ENCODE measurements at places on chromosomes 2 and 18.

DNA sequence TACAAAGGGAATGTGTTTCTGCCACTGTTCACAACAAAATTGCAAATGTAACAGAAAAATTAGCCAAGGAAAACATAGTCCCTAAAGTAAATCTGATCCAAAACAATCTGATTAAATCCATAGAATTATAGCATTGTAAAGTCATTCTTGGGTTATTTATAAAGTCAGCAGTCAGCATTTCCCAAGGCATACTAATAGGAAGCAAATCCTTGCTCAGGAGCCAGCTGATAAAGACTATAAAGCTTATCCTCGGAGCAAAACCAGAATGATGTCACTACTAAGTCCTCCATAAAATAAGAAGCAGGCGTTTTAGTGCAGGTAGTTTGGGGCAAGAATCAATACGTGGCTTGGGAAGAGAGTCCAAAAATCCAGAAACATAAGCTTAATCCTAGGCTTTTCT, 67.3 kb upstream of the CSRNP3 start:
- DNase-seq: no peak

DNA sequence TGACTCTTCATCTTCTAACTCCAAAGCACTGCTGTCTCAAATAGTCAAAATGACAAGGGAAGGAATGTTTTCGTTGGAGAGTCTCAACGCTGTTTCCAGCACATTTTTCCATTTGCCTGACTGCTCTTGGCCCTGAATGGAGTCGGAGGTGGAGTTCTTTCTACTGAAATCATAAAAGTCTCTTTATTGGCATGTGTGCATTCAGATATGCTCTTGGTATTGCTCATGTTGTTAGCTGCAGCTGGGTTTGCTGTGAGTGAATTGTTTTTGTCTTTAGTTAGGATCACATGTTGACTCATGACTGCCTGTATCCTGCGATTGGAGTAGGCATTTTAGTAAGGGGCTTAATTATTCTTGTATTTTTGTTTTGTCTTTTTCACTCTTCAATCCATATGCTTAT, 16.8 kb downstream of the TMEM17 start:
- DNase-seq: peak; percentile 69

DNA sequence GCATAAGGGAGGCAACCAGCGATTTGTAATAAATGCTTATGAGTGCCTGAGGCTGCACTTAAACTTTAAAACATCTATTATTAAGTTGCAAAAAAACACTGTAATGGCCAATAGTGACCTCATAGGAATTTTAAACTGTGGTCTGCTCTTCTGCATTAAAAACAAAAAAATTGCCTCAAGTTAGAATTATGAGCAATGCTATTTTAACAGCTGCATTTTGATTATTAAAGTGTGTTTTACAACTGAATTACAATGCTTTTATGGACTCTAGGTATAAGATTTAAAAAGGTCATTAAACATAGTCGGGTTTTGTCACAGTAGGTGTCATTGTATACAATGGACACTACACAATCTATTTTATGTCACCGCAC, 528.7 kb upstream of the FANCL start:
- DNase-seq: no peak

- DNase-seq: no peak
Observed at GRCh38 chr2:88209521-88210131, 39.5 kb downstream of the THNSL2 start.

GRCh38 chr18:50806208-50806616, 13.6 kb downstream of the MRO start:
- no peak for DNase-seq

- DNase-seq: peak; percentile 4
Observed at GRCh38 chr2:11248-11941, 34.9 kb downstream of the FAM110C start.

DNA sequence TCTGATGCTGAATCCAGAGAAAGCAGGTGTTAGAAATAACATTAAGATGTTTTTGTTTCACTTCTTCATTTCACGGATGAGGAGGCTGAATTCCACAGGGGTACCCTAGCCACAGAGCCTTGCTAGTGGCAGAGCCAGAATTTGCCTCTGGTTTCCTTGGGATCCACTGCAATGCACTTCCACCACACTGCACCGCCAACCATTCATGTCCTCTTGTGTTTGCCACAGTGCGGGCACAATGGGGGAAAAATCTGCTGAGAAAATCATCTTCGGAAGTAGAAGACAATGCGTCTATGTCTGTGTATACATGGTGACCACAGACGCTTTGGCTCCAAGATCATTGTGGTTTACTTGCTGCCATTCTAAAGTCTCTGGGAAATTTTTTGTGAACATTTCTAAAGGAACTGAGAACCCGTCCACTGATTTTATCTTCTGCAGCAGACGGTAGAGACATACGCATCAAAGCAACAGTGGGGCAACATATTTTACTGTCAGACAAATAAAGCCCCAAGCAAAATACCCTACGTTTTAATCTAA, 14.9 kb downstream of the ICOS start:
- DNase-seq: no peak

GRCh38 chr2:231927566-231927890, 1.3 kb upstream of the NPPC start:
- DNase-seq: no peak

- no peak for DNase-seq
Observed at GRCh38 chr2:102480285-102481195, 7.5 kb downstream of the SLC9A4 start.

DNA sequence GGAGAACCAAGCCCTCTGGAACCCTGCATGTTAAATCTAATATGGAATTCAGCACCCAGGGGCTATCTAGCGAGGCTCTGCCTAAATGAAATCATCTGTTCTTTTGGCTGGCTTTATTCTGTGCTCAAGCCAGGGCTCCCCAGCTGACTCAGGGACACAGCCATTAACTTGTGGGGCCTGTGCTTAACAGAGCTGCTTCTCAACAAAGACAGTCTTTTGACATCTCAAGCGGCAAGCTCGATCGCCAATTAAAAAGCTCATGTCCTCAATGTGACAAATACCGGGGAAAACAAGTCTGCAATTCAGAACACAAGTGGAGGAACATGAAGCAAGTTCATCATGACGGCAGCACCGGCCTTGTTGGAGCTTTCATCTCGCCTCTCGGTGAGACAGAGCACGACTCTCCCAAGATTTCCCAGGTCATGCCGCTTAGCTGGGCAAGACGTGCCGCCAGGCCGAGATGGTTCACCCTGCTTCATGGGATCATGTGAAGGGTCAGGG, 64.9 kb downstream of the KLHL29 start:
- DNase-seq: peak; percentile 10

- no peak for DNase-seq
Observed at GRCh38 chr18:70709144-70709543, 420.3 kb downstream of the SOCS6 start.

DNA sequence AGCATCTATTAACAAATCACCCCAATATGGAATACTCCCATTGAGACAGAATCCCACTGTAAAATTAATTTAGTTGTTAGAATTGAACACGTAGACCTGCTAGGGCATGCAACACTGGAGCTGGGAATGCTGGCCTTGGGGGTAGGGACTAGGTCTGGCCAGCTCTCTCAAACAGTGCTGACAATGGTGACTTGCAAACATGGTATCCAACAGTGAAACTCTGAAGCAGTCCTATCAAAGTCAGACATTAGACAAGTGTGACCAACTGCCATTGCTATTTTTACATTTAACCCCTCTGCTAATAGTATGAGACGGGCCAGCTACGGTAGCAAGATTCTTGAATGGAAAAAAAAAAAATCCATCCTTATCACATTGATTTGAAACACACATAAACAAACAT, 7.2 kb downstream of the E2F6 start:
- no peak for DNase-seq

DNA sequence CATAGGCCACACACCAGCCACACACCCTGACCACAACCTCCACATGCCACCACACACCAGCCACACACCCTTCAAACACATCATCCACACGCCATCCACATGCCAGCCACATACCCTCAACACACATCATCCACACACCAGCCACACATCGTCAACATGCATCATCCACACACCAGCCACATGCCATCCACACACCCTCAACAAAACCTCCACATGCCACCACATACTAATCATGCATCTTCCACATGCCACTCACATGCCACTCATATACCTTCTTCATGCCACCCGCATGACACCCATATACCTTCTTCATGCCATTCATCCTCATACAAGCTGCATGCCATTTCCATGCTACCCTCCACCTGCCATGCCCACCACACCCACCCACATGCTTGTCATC, 12.4 kb downstream of the TNS1 start:
- DNase-seq: no peak

DNA sequence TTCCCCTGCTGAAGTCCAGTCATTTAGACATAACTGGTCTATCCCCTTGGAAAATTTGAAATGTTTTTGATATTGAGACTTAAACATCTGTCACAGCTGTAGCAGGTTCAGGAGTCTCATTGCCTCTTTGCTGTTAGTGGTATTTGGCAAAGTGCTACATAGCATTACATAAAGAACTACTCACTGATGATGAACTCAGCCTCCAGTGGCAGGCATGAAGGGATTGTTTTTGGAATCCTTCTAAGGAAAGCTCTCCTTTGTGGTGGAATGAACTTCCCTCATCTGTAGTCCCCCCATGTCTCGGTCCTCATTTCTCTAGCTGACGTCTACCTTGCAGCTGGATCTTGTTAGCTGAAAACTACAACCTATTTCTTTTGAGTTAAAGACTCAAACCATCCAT, 111.6 kb downstream of the TACR1 start:
- peak; percentile 49 for DNase-seq

- DNase-seq: no peak
Observed at GRCh38 chr18:13495961-13496360, 230.4 kb downstream of the FAM210A start.

GRCh38 chr2:171505374-171505773, 16.9 kb upstream of the CYBRD1 start:
- DNase-seq: peak; percentile 12

GRCh38 chr18:30999887-31000628, 42.5 kb downstream of the DSC3 start:
- DNase-seq: no peak

- DNase-seq: no peak
Observed at GRCh38 chr2:69828938-69829255, 563 bp upstream of the GMCL1 start.

GRCh38 chr2:70959851-70960832, 18.3 kb upstream of the ANKRD53 start:
- no peak for DNase-seq

DNA sequence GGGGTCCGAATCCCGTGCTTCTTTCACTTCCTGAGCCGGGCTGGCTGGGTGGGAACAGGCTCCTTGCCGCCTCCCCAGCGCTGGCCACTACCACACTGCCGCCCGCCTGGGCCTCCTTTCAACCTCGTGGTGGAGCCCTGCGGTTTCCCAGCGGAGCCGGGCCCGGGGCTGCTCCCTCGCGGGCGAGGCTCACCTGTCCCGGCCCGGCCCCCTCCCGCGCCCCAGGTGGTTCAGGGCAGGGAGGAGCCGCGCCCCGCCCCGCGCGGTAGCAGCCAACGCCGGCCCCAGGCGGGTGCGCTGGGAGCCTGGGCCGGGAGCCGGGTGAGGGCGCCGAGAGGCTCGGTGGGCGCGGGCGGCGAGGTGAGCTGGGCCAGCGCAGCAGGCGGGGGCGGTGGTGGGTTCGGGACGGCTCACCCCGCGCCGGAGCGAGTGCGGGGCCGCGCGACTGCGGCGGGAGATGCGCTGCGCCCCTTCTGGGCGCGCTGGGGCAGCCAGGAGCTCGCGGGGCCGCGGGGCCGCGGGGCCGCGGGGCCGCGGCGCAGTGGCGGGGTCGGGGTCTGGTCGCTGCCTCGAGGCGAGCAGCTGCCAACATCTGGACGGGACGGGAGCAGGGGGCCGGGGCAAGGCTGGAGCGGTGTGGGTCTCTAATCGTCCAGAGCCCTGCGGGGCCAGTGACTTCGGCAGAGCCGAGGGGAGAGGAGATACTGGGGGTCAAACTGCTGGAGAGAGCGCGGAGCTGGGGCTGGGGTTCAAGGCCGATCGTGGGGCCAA, at the start of gene LYPD6B:
LYPD6B (plus strand) TSS at position 258 of the 771 bp plus-strand sequence. CDS start 92,250 bp downstream, outside the sequence.
- no peak for DNase-seq

- DNase-seq: no peak
Observed at GRCh38 chr2:147649286-147649685, 195.5 kb upstream of the ACVR2A start.

DNA sequence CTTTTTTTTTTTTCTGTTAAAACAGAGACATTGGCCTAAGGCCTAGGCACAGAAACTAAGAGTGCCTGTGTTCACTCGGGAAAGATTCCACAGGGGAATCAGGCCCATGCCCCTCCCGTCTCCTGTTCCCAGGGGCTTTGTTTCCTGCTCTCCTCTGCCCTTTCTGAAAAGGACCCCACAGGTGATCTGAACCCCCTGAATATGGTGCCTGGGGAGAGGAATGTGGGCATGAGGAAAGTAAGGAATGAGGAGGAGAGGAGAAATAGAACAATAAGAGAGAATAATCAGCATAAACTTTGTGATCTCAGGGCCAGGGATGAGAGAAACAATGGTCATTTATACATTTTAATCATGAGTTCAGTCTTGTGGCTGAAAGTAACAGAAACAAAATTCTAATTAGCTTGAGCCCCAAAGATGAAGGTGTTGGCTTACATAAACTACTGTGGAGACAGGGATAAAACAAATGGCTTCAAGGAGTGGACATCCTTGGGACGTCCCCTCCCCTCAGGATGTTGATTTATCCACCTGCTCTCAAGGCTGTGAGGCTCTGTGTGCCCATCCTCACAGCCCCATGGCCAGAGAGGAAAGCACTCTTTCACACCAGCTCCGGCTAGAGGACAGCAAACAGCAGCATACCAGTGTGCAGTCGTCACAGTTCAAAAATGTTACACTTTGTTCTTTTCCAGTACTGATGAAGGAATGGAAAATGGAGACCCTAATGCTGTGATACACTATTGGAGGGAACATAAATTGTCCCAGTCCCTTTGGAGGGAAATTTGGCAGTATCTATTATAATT, 46.4 kb upstream of the MRPL33 start:
- peak; percentile 54 for DNase-seq

DNA sequence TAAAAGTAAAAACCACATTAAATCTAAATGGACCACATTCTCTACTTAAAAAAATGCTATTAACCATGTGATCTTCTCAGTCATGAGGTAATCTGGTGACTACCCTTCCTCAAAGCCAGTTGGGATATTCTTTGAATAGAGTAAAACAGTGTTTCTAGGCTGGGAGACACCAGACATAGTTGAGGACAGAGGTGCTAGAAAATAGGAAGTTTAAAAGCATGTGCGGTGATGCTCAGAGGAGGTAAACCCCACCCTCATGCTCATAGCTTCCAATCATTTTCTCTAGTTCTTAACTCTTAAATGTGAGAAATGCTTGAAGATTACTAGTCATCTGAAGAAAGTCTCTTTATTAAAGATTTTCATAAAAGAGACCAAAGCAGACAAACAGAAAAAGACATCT, 30.7 kb upstream of the ELAC1 start:
- no peak for DNase-seq

DNA sequence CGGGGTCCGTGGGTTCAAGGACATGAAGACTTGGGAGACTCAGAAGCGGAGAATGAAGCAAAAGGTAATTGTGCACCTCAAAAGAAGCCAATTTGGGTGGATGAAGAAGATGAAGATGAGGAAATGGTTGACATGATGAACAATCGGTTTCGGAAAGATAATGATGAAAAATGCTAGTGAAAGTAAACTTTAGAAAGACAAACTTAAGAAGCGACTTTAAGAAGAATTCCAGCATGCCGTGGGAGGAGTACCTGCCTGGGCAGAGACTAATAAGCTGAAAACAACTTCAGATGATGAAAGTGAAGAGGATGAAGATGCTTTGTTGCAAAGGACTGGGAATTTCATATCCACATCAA, 43.5 kb downstream of the PSTPIP2 start:
- DNase-seq: no peak

Measured in AG10803 (cell line).